ENCODE measurements at places on chromosomes 5 and 9.
A peak's percentile ranks its signal among the peaks of the same experiment; 100 is the strongest.

DNA sequence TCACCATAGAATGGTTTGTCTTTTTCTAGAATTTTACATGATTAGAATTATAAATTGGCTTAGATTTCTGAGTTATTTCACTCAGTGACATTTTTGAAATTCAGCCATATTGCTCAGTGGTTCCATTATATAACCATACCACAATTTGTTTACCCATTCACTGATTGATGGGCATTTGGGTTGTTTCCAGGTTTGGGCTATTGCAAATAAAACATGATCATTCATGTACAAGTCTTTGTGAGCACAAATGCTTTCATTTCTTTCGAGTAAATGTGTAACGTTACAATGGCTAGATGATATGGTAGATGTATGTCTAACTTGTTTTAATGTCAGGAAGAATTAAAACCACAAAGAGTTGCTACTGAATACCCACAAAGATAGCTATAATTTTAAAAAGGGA, 279.9 kb upstream of the TARS1 start:
- DNase-seq = no peak

DNA sequence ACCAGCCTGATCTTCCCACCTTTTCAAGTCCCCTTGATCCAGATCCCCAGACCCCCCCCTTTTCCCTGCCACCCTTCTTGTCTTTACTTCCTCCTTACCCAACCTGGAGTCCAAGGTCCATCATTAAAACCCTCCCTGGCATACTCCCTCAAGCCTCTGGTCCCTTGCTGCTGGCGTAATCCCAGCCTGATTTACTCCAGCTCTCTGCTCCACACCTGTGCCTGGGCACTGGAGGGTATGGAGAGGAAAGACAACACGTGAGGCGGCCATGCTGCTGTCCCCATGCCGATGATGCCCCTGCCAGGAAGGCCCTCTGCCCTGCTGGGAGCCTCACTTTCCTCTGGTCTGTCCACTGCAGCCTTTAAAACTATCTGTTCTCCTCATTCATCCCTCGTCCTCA, 5.1 kb downstream of the B4GALT7 start:
- no peak for DNase-seq

DNA sequence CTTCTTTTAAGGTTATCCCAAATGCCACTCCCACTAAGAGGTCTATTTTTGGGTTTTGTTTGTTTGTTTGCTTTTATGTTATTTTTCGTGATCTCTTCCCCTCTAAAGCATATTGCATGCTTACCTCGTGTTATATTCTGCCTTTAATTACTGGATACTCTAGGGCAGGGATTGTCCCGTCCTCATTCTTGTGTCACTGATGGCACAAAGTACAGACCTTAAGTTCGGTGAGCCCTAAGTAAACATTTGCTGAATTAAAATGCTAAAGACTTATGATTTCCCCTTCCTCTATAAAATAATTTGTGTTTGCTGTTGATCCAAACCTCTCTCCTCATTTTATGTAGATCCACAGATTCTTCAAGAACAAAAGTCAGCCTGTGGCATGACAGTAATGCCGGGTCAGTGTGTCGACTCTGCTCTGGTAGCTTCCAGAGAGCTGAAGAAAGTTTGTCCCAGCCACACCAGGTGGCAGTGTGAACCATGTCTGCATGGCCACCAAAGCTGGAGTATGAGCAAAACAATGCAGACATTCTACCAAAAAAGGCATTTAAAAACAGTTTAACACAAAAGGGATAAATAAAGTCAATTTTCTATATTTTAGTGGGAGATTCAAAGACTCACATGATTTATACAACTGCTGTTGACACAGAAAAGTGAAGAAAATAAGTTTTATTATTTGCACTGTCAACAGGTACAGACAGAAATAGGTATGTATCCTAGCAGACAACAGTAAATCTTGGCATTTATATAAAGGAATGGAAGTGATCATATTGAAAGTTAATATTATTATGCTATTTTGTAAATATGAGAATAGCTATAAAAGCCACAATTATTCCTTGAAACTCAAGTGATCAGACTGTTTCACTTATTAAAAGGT, 17.9 kb upstream of the POC5 start:
- DNase-seq = no peak

DNA sequence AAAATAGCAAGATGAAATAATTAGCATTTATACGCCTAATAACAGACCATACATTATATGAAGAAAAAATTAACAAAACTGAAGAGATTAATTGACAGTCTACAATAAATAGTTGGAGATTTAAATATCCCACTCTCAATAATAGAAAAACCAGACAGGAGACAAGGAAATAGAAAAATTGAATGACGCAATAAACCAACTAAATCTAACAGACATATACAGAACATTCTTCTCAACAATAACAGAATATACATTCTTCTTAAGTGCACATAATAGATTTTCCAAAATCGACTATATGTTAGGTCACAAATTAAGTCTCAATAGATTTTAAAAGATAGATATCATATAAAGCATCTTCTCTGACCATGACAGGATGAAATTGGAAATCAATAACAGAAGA, 25.6 kb upstream of the RNF180 start:
- no peak for DNase-seq

DNA sequence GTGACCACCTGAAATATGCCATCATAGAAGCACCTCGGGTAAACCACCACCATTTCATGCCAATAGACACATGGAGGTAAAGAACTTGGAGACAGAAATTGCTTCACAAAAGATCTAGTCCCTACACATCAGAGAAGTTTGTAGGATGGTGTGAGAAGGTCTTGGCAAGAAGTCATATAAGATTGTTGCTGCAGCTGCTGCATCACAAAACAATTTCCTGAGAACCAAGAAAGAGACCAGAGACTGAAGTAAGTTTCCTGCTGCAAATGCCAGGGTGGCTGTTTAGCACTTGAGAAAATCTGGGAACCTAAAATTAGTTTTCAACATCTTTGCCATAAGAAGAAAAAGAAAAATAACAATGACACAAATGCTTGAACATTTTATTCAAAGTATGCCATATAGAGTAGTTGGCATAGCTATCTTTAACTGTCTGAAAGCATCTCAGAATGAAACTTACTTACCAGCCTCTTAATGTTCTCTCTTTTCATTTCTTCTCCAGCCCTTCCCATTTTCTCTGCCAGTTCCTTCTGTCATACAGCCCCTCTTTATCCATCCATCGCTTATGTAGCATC, 114.3 kb downstream of the KCTD16 start:
- no peak for DNase-seq

- no peak for DNase-seq
These were observed 103.2 kb downstream of the VAV2 start for GRCh38 chr9:133888809-133889491.

DNA sequence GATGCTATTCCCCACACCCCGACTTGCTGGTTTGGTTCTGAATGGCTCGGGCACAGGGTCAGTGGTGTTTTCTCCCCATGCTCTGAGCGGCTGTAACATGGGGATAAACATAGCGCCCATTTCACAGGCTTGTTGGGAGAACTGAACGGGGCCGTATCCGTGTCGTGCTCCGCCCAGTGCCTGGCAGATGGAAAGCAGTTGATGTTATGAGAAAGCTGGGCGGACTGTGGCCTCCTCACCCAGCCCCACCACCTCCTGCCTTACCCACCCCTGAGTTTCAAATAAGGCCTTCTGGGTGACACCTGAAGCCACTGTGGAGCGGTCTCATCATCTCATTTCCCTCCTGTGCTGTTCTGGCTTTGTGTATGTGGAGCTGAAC, 14.5 kb downstream of the ORM2 start:
- no peak for DNase-seq

GRCh38 chr5:136174021-136174659, 18.8 kb downstream of the SMIM32 start:
- peak; percentile 53 for DNase-seq

DNA sequence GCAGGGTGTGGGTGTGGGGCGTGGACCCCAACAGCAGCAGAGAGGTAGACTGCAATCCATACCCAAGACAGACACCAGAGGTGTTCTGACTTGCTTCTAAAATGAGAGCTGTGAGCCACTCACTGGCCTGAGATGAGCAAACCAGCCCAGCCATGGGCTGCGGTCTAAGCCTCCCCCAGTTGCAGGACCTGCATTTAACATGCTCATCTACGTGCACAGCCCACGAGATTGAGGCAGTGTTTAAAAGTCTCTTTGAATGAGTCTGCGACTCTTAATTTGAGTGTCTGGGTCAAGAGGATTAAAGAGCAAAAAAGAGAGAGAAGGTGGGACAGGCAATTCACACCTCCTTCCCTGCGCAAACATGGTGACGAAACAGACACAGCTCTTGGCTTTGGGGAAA, 5.9 kb downstream of the SURF4 start:
- DNase-seq = no peak

- DNase-seq = no peak
These were observed 11.1 kb upstream of the LHFPL2 start for GRCh38 chr5:78659714-78660113.

GRCh38 chr9:37369671-37370070, 52.8 kb upstream of the GRHPR start:
- DNase-seq = no peak

DNA sequence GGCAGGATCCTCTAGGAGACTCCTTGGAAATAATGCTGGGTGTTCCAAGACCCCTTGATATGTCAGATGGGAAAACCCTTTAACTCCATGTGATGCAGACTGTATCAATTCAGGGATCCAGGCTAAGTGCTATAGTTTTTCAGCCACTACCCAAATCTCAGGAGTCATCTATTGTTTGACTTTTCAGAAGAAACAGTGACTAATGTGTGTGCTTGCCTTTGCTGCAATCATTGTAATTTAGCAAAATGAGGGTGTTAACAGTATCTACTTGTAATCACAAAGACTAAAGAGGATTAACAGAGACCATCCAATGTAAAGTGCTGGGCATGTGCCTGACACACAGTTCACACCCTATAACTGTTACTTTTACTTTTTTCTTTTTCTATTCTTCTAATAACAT, 309.6 kb upstream of the RFX3 start:
- no peak for DNase-seq

- DNase-seq = no peak
These were observed 6.2 kb upstream of the MYORG start for GRCh38 chr9:34382879-34383278.

DNA sequence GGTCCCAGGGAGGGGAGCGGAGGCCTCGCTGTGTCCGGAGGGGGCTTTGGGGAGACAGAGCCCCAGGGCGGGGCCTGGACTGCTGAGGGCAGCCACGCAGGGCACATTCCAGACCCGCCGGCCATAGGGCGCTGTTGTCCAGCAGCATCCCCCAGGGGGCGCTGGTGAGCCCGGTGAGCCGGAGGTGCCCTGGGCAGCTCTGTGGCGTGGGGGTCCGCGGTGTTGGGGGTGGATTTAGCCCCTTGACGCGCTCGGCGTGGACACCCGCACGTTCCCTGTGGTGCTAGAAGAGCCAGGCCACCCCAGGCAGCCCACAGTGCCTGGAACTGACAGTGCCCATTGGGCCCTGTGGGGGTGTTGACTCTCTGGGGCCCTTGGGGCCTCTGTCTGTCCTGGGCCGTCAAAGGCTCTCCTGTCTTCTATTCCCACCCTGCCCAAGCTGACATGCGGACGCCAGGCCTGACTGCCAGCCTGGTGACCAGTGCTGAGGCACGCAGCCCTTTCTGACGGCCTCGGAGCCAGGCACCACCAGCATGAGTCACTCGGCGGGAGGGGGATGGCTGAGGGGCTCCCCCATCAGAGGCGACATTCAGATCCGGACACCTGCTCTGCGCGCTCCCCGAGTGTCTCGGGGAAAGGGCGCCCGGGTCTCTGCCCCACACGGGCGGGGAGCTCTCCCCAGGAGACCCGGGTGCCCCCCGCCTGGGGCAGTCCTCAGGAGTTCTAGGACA, 23.9 kb downstream of the TPPP start:
- DNase-seq = no peak

- DNase-seq = no peak
These were observed 4.8 kb downstream of the DNAJB5 start for GRCh38 chr9:34994260-34994899.

GRCh38 chr9:85428230-85428629, 313.5 kb downstream of the AGTPBP1 start:
- no peak for DNase-seq

GRCh38 chr5:109406719-109407118, 3.1 kb downstream of the PJA2 start:
- no peak for DNase-seq

GRCh38 chr5:9479361-9479760, 66.5 kb downstream of the SEMA5A start:
- DNase-seq = no peak

DNA sequence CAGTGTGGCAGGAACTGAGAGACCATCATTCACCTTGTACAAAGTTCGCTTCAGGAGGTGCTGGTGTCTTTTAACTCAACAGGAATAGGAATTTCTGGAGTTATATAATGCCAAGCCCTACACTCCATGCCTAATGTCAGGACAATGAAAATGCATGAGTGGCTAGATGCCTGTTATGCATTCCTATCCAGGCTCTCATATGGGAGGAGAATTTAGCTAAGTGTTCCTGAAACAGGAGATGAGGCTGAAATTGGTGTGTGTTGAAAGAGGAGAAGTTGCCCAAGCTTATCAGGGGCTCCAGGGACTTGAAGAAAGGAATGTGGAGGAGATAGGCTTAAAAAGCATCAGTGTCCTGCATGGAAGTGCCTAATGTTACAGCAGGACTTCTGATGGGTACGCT, 26.8 kb upstream of the PRUNE2 start:
- no peak for DNase-seq

DNA sequence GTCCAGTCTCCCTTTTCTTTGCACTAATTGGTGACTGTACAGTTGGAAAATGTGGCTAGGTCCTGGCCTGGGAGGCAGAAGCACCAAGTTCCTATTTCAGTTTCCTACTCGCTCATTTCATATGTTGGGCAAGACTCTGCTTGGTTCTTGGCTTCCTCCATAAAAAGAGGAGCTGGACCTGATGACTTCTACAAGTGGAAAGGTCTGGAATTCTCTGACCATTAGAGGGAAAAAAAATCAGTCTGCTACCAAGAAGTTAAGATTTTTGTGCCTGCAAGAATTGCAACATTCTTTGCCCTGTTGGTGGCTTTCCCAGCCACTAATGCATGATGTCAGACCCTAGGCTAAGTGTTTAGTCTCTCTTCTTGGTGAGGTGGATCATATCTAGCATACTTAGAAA, 91.5 kb downstream of the WDR41 start:
- peak; percentile 88 for DNase-seq

GRCh38 chr9:79107911-79108676, 463.7 kb upstream of the TLE4 start:
- no peak for DNase-seq

DNA sequence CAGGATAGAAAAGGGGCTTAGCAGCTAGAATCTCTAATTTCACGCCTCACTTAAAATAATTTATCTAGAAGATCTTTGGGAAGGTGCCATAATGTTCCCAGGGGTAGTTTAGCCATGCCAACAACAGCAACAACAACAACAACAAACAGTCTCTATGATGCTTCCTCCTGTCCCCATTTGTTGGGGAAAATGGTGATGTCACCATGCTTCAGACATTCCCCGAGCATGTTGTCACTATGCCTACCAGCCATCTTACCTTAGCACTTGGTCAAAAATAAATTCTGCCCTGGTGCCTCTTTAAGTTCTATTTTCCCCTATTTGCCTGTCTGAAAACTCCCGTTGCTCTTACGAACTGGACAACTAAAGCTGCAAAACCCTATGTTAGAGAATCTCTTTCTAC, 76.6 kb downstream of the KCNN2 start:
- no peak for DNase-seq

Data from suppressor macrophage treated with lipopolysaccharide for 4 hours (primary cell).